ENCODE measurements at places on chromosomes 7 and 10. TPM values are rescaled to one million over a fixed set of nuclear protein-coding genes. Genes with fewer than 3 reads are reported as not detected.

The ACSM6 gene
- total RNA-seq = not detected

The NPFFR1 gene
- not detected for total RNA-seq

The CALML3 gene
- total RNA-seq = not detected

The EFCAB10 gene
- 0.11 TPM for total RNA-seq

The DGKB gene
- total RNA-seq = not detected

The CHST15 gene
- 73.6 TPM for total RNA-seq

The ST7 gene
- total RNA-seq = 17.1 TPM
